Left renal pelvis (tissue), 4 donors: ENCODE measurements at places on chromosomes 6 and 20.

GRCh38 chr20:53698371-53698978 lies 104.8 kb upstream of the ZNF217 start:
- DNase-seq, result no peak

- DNase-seq, result no peak
Observed at GRCh38 chr6:36289281-36289878, 19.5 kb downstream of the PNPLA1 start.

GRCh38 chr20:39853636-39854035 lies 835.4 kb downstream of the MAFB start:
- no peak for DNase-seq

DNA sequence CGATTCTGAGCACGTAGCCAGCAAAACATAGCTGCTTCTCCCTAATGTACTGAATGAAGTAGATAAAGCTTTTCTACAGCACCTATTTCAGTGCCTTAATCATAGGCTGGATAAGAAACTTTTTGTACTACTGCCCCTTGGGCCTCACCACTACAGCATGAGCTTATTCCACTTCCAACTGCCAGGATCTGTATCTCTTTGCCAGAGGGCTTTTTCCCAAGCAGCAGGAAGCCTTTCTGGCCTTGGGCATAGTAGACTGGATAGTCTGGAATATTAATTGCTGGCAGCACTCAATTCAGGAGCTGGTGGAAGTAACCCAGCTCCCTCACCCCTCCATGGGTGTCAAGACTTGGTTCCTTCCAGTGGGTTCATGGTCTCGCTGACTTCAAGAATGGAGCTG lies 43.6 kb downstream of the ANKEF1 start:
- DNase-seq, result no peak

- DNase-seq, result no peak
Observed at GRCh38 chr6:139736325-139736906, 362.0 kb upstream of the CITED2 start.

- no peak for DNase-seq
Observed at GRCh38 chr6:4971851-4972250, 32.0 kb downstream of the RPP40 start.

- DNase-seq, result no peak
Observed at GRCh38 chr6:53540129-53540692, 4.7 kb downstream of the GCLC start.

- DNase-seq, result no peak
Observed at GRCh38 chr6:156801712-156802111, 24.5 kb downstream of the ARID1B start.

DNA sequence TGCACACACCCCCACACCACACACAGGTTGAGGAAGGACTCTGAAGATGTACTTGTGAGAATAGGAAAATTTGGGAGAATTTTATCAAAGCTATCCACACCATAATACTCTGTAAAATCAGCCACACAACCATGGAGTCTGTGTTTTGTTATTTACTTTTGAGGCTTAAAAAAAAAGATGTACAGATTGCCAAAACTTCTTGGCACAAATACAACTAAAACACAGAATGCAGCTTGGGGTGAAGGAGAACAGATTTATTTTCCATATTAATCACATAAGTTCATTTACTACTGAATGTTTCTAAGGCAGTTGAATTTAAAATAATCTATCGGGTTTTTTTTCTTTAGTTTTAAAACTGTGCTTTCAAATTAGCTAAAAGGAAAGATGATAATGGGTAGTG lies 32.8 kb upstream of the KCNQ5 start:
- peak; percentile 12 for DNase-seq

GRCh38 chr6:166045860-166046200 lies 121.8 kb downstream of the TBXT start:
- DNase-seq, result no peak

DNA sequence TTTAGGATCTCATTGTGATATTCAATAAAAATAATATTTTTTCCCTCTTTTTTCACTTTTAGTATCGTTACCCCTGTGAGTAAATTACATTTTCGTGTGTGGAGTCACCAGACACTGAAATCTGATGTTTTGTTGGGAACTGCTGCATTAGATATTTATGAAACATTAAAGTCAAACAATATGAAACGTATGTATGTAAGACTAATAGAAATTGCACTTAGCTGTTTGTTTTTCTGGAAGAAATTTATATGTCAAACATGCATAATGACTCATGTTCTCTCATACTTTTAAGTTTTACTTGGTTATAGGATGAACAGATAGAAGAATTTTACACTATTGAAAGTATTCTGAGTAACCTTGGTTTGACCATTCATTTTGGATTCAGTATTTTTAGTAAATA lies 49.4 kb downstream of the ITCH start:
- no peak for DNase-seq

DNA sequence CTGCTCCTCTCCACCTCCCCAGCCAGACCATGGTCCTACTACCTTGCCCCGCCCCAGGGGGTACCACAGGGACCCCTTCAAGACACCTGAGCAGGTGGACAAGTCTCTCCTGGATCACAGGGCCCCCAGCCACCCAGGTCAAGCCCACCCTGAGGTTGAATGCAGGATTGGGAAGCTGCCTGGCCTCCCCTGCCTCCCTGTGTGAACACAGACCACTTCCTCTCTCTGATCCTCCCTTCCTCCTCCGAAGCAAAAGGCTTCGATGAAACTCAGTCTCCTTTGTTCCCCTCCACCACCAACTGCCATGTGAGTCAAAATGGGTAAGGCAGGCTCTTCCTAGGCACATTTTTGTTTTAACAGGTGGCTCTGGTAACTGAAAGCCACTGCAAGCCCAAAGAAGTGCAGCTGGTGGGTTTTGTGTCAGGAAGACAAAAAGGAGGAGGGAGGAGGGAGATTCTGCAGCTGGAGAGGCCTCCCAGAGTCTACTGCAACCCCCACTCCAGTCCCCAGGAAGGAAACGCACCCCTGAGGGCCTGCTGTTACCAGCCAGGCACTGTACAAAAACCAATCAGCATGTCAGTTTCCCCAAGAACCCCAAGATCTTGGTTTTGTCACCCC lies 5.4 kb downstream of the ADA start:
- DNase-seq, result no peak

- DNase-seq, result no peak
Observed at GRCh38 chr6:119067091-119067490, 11.4 kb downstream of the FAM184A start.

- no peak for DNase-seq
Observed at GRCh38 chr20:24739746-24740145, 209.3 kb upstream of the CST7 start.

DNA sequence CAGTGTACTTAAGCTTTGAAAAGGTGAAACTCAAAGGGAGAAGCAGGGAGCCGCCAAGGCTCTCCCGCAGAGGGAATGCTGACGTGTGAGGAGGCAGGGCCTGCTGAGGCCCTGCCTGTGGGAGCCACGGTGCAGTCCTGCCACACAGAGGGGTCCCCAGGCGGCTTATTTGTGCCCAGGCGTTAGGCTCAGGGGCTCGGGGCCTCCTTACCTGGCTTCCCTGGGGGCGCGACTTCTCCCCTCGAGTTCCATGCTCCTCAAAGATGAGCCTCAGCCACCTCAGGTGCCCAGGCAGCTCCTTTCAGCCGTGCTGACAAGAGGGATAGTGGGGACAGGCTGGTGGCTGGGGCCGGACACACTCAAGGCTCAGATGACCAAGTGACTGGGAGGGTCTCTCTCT lies 2.2 kb upstream of the KIF25 start:
- DNase-seq, result no peak

DNA sequence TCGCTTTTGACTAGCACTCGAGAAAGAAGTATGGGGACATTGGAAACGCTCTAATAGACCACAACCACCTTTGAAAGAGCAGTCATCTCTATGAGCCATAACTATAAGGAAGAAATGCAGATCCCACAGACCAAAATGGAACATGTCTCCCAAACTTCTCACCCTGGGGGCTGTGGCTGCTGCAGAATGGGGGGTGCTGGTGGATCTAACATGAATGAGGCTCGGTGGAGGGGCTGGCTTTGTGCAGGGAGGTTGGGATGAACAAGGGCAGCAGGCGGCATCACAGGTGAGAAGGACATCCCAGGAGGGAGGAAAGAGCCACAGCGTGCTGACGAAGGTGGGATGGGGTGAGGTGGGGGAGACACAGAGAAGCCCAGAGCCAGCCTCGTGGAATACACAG lies 10.5 kb upstream of the CCR6 start:
- DNase-seq, result no peak

DNA sequence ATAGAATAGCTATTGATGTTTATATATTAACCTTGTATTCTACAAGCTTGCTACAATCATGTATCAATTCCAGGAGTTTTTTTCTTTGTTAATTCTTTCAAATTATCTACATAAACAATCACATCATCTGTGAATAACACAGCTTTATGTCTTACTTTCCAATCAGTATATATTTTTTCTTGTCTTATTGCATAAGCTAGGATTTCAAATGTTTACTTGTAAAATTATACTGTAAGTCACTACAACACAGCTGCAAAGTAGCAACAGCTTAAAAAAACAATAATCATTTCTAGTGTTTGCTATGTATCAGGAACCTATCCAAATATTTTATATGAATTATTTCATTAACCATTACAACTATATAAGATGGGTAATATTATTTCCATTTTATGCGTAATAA lies 270.4 kb downstream of the KIF16B start:
- DNase-seq, result no peak

DNA sequence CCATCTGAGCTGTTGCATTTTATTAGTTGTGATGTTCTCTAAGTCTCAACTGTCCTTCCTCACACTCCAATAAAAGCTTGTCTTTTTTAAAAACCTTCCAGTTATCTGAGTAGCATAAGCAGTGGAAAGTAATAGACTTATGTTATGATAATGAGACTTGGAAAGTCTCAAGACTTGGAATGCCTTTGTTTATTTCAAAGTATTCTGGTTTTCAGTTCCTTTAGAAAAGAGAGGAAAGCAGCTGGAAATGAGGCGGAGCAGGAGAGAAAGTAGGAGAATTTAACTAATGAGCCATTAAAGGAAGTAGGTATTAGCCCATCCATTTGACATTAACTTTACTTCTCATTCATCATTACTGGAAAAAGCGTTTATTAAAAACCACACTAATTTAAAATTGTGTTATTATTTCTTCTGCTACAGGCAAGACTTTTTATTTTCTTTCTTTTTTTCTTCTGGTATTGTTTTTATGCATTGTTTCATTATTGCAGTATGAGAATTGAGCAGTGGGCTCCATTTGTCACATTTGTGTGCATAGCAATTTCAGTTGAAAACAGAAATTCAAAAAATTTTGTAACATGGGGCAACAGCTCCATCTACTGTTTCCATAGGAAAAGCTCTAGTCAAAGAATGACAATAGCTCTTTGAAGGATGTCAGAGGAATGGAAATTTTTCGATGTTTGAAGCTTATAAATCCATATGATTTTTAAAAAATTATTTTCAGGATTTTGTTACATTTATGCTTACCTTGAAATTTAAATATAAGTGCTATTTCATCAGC lies 194.8 kb downstream of the COL9A1 start:
- no peak for DNase-seq

DNA sequence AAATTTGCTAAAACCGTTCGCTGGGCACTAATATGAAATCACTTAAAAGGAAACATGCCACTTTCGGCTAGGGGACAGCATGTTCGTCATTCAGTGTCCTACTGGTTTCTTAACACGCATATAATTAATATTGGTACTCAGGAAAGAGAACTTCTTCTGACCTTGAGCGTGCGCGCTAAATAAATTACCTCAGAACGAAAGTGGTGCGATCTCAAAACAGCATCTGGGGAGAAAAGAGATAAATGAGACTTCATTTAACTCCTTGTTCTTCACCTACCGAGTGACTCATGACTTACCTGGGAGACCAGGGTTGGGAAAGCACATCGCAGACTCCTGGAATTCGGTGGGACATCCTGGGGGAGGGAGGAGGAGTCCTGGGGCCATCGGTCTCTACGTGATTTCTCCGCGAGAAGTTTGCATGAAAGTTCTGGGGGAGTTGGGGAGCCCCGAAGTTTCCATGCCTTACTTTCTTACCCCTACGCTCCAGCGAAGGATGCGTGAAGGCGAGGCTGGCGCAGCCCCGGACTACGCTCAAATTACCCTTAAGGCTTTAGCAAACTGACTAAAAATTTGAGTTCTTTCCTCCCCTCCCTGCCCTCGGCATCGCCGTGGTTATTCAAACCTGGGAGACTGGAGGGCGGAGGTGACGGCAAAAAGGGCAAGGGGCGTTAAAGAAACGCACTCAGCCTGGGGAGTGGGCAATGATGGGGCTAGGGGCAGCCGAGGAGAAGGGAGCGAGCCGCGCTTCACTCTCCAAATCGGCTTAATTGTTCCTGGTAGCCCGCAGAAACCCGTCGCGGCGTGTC lies 1.1 kb upstream of the BEND6 start:
- DNase-seq, result no peak

DNA sequence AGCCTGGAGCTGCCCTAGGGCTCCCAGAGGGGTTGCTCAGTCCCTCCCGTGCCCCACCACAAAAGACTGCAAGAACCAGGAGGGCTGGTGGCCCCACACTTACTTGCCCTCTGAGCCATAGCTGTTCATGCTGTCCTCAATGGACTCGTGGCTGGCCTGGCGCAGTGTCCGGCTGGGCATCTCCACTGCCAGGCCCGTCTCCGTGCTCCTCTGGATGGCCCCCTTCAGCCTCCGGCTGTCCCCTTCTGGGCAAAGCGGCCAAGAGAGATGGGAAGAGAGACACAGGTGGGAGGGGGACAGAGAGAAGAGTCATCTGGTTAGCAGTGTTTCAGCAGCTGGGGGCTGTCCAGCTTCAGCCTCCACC lies 25.5 kb downstream of the KCNK15 start:
- DNase-seq, result no peak

DNA sequence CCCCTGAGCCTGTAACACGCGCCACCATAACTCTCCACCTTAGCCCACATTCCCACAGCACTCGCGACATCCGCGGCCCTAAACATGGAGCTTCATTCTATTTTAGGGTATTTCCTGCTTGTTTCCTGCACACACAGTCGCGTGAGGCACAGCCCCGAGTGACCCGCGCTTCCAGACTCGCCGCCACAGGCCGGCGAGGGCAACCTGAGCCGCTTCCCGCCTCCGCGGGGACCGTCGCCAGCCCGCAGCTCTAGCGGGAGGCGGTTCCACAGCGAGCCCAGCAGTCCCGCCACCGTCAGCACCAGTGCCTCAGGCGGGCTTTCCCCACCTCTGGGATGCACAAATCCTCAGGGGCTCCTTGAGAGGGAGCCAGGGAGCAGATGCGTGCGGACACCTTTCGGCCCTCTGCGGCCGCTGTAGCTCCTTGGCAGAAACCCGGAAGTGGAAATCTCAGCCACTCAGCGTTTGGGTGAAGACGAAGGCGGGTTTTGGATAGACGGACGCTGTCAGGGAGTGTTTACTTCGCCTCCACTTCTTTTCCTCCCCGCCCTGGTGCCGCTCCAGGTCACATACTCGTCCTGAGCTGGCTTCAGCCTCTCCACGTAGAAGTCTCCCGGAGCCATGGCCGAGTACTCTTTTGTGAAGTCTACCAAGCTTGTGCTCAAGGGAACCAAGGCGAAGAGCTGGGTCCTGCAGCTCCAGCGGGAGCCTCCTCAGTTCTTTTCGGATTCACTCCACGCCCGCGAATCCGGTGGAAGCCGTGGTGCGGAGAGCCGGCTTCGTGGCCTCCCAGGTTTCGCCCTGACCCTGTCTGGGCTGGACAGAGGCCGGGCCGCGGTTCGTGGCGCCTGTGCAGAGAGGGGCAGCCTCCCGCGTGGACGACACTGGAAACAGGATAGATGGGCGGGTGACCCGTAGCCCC lies 2177.4 kb upstream of the DEFB115 start:
- no peak for DNase-seq

- no peak for DNase-seq
Observed at GRCh38 chr6:75472885-75473284, 20.7 kb downstream of the FILIP1 start.
